Activated CD8-positive, alpha-beta memory T cell treated with anti-CD3 and anti-CD28 coated beads, Interleukin-2, amount 10 ng/mL, durations not matched to agents 7 days and 5 days (primary cell): ENCODE measurements at places on chromosomes 16 and 17. TPM values are rescaled to one million over a fixed set of nuclear protein-coding genes. Genes with fewer than 3 reads are reported as not detected.

DNA sequence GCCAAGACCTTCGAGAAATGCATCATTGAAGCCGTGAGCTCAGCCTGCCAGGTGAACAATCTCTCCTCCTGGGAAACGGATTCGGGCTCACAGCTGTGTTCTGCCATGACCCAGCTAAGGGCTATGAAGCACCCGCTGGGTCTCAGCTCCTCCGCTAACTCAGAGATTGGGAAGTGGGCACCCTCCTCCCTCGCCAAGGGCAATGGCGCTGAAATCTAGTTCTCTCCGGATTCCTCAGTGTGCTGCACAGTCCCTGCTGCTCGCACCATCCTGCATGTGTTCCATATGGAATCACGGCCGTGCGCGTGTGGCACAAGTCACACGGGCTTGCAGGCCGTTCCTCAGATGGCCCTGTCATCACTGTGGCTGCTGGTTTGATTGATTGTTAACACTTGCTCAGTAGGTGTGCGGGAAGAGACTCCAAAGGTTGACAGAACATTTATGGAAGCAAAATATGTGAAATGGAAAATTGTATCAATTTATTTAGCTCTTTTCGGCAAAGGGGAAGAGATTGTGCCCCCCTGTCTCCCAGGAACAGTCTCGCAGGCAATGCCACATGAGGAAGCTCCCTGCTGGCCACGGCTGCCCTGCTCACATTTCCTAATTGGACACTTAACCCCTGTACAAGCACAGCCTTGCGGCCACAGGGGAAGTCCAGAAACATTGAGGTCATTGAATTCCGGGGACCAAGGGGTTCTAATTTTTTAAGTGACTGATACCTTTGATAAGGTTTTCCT lies 58.8 kb downstream of the RNF213 start:
- no peak for DNase-seq

- DNase-seq: no peak
These were observed 29.6 kb downstream of the NFAT5 start for GRCh38 chr16:69595127-69596036.

RASL10B gene
- total RNA-seq: not detected

- no peak for DNase-seq
These were observed 36.7 kb upstream of the PIK3R6 start for GRCh38 chr17:8904201-8904600.

DNA sequence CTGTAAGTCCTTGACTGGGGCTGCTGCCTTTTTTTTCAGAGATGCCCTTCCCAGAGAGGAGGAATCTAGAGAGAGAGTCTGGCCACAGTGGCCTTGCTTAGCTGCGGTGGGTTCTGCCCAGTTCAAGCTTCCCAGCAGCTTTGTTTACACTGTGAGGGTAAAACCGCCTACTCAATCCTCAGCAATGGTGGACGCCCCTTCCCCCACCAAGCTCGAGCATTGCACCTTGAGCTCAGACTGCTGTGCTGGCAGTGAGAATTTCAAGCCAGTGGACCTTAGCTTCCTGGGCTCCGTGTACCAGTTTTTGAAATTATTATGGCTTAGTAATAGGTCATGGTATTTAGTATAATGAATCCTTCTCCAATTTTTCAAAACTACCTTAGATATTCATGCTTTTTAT lies 395.4 kb downstream of the NPIPA7 start:
- no peak for DNase-seq

- DNase-seq: no peak
These were observed 298.0 kb downstream of the MAP2K4 start for GRCh38 chr17:12318571-12319266.

- no peak for DNase-seq
These were observed 28.9 kb downstream of the ZDHHC7 start for GRCh38 chr16:84982434-84982833.

- DNase-seq: no peak
These were observed 75.4 kb downstream of the YPEL2 start for GRCh38 chr17:59406808-59407381.

WIPI1 gene
- total RNA-seq: 45.5 TPM

PRSS22 gene
- not detected for total RNA-seq

GRCh38 chr17:82457073-82457928 lies 1.2 kb upstream of the NARF start:
- DNase-seq: peak; percentile 41

RTN4RL1 gene
- 0.09 TPM for total RNA-seq

DNA sequence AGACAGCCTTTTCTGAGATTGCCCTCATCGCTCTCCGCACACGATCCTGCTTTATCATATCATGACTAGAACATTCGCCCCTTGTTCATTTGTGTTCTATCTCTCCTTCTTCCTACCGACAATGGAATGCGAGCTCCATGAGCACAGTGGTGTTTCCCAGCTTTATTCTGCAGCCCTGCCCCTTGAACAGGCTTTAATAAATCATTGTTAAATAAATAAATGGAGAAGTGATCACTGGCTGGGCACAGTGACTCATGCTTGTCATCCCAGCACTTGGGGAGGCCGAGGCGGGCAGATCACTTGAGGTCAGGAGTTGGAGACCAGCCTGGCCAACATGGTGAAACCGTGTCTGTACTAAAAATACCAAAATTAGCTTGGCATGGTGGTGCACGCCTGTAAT lies 1063.3 kb upstream of the EEF2KMT start:
- no peak for DNase-seq

ITGAL gene
- 685 TPM for total RNA-seq

DNA sequence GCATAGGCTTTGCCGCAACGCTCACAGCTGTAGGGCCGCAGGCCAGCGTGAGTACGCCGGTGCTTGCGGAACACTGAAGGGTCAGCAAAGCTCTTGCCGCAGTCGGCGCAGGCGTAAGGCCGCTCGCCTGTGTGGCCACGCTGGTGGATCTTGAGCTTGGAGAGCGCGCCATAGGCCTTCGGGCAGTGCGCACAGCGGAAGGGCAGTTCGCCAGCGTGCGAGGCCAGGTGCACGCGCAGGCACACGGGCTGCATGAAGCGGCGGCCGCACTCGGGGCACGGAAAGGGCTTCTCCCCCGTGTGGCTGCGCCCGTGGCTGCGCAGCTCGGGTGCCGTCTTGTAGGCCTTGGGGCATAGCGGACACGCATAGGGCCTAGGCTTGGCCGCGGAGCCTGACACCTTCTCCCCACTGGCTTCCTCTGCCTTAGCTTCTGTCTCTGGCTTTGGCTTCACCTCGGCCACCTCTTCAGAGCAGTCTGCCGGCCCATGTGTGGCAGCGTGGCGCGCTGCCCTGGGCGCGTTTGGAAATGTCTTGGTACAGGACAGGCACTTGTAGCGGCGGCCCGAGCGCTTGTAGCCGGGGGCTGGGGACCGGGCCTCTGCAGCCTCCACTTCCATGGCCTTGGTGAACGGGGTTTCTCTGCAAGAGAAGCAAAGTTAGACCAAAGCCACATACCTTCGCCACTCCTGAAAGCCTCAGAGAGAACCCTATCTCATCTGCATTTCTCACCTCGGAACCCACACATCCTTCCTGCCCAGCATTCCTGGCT lies 10.0 kb downstream of the ZNF668 start:
- peak; percentile 79 for DNase-seq

DNA sequence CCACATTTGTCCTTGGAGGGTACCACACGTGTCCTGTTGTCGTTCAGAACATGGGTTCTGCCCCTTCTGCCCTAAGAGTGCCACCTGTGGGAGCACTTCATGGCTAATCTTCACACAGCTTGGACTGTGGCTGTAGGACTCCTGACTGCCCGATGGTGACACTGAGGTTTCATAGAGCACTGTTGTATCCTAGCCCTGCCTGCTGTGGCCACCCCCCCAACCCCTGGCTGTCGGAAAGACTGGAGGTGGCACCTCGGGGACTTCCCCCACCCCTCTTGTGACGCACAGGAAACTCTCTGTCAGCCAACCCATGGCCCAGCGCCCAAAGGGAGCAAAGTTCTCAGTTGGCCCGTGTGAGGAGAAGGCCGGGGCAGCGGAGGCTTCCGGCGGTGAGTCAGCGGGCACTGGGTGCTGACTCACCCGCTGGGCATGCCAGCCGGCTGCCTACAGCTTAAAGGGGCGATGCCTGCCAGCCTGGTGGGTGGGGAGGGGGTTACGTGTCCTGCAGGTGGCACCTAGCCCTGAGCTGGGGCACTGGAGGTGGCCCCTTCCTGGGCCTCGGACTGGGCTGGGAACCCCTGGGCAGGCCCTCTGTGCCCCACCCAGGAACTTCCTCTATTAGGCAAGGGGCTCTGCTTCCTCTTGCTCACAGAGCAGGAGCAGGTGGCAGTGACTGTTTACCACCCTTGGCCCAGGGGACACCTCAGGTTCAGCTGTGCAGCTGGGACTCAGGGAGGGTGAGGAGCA lies 3.4 kb downstream of the MAP2K3 start:
- DNase-seq: peak; percentile 97

PIGL gene
- total RNA-seq: 37.6 TPM

GRCh38 chr17:40562838-40563219 lies 2.4 kb downstream of the CCR7 start:
- no peak for DNase-seq

- no peak for DNase-seq
These were observed 16.7 kb upstream of the ERN2 start for GRCh38 chr16:23729503-23730424.

CHMP1A gene
- total RNA-seq: 86.5 TPM

- no peak for DNase-seq
These were observed 16.2 kb upstream of the CSF3 start for GRCh38 chr17:39999067-39999466.

NECAB2 gene
- total RNA-seq: not detected

CCL8 gene
- not detected for total RNA-seq
